Mesothelial cell of epicardium (in vitro differentiated cells): ENCODE measurements at places on chromosomes 12 and 14.

- no peaks in the 10 kb centered on the region for H3K36me3 ChIP-seq
- no peak overlapping the region for H3K27ac ChIP-seq
- no peak for DNase-seq
- H3K4me1 ChIP-seq: peaks cover 43% of the 10 kb centered on the region
- no peak overlapping the region for H3K4me3 ChIP-seq
- H3K27me3 ChIP-seq: peaks cover 40% of the 10 kb centered on the region
These were observed 2.4 kb upstream of the CISTR start for GRCh38 chr12:53754188-53754585.

DNA sequence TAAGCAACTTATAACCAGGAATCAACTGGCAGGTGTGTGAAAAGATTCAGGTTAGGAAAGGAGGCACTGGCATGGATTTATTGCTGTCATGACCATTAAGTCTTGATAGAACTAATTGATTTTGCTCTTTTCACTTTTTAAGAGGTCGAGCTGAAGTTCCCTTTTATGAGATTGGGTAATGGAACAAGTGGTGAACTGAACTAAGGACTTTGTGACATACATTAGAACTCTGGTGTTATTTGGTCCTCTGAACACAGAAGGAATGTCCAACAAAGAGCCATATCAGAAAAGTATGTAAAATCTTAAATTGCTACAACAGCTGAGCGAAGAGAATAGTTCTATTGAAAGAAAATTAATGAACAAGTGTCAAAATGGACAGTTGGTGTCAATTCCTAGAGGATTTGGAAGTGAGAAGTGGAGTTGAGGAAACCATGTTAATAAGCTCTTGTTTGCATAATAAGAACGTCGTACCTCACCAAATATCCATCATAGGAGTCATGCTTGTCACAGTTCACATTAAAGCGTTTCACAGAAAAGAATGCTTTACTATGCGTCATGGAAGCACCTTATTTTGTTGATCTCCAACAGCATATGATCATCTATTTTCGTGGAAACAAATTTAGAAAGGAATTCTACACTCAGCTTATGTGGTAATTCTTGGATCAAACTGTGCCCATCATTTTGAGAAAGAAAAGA lies 8.4 kb upstream of the MYF6 start:
- H3K27ac ChIP-seq: no peak overlapping the region
- peaks cover 13% of the 10 kb centered on the region for H3K4me1 ChIP-seq
- no peaks in the 10 kb centered on the region for H3K36me3 ChIP-seq
- no peak overlapping the region for H3K4me3 ChIP-seq
- DNase-seq: no peak

DNA sequence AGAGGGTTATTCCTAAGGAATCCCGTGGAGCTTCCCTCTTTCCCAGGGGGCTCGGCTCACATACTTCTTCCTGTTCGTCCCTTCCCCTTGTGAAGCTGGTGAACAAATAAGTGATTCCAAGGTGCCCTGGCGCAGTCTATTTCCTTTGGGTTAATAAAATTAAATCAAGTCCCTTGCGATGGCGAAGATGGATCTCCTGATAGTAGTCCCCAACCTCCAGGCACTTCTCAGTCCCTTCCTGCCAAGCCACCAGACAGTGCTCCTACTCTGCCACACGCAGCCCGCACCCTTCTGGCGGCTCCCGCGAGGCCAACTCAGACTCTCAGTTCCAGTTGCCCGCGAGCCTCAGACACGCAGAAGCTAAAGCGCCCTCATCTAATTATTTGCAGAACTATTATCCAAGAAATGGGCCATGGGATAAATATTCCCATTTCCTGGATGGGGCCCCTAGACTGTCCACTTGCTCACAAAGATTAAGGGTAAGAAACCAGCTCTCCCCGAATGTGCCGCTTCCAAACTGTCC lies 2.4 kb upstream of the SIX6 start:
- H3K27ac ChIP-seq: no peak overlapping the region
- no peaks in the 10 kb centered on the region for H3K36me3 ChIP-seq
- peaks cover 100% of the 10 kb centered on the region for H3K27me3 ChIP-seq
- no peak overlapping the region for H3K4me3 ChIP-seq
- peaks cover 3% of the 10 kb centered on the region for H3K4me1 ChIP-seq

DNA sequence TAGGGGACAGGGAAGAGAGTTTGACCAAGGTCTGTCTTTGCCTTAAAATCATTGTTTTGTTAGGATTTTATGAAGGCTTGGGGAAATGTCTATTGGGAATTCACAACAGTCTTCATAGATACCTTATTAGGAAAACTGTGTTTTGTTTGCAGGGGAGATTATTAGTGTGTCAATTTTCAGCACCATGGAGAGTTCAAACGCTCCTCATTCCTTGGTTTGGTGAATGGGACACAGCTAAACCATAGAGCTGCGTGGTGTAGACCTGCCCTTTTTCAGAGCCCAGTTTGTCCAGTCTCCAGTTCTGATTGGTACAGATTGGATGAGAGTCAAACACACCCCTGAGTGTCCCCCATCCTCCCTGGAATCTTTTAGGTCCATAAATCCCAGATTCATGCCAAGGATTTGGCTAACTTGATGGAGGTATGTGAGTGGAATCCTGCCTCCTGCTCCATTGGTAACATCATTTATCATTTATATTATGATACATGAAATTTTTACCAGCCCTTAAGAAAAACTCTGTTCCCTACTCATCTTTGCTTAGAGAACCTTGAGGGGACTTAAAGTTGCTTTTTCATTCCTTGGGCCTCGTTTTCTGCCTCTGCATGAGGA lies 12.0 kb downstream of the NGDN start:
- H3K4me1 ChIP-seq: peaks cover 18% of the 10 kb centered on the region
- no peaks in the 10 kb centered on the region for H3K27me3 ChIP-seq
- H3K27ac ChIP-seq: no peak overlapping the region
- H3K36me3 ChIP-seq: peaks cover 10% of the 10 kb centered on the region

GRCh38 chr14:68679746-68680467 lies 113.0 kb downstream of the ZFP36L1 start:
- DNase-seq: no peak
- H3K4me3 ChIP-seq: no peak overlapping the region
- H3K4me1 ChIP-seq: peaks cover 80% of the 10 kb centered on the region
- no peaks in the 10 kb centered on the region for H3K27me3 ChIP-seq
- H3K27ac ChIP-seq: peak overlapping the region; percentile 58
- peaks cover 2% of the 10 kb centered on the region for H3K36me3 ChIP-seq

- peaks cover 19% of the 10 kb centered on the region for H3K4me1 ChIP-seq
- DNase-seq: no peak
- H3K27me3 ChIP-seq: no peaks in the 10 kb centered on the region
- H3K4me3 ChIP-seq: no peak overlapping the region
- H3K36me3 ChIP-seq: no peaks in the 10 kb centered on the region
These were observed 20.6 kb upstream of the YARS2 start for GRCh38 chr12:32776258-32776657.

DNA sequence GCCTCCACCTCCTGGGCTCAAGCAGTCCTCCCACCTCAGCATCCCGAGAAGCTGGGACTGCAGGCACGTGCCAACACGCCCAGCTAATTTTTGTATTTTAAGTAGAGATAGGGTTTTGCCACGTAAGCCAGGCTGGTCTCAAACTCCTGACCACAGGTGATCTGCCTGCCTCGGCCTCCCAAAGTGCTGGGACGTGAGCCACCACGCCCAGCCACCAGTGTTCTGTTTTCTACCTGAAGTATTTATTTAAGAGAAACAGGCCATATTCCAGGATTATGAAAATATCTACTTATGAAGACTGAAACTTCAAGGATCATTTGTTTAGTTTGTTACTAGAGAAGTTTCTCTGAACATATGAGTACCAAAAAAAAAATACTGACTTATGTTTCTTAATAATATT lies 10.3 kb downstream of the GTF2H3 start:
- no peak overlapping the region for H3K27ac ChIP-seq
- H3K4me1 ChIP-seq: no peaks in the 10 kb centered on the region
- DNase-seq: no peak
- no peak overlapping the region for H3K4me3 ChIP-seq
- H3K27me3 ChIP-seq: no peaks in the 10 kb centered on the region

DNA sequence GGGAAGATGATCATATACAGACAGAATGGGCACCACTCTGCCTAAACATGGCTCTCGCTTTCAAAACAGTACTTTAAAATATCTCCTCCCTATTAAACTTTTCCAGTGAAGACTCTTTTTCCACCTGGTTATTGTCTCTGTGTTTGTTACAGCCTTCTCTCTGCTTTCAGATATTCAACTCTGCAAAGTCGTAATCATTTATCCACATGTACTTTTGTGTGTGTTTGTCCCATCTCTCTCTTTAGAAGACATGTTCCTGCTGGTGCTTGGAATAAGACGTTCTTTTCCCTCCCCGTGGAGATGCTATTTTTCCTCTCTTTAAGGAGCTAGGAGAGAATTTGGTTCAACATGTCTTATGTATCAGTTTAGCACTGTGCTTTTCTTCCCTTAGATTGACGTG lies 45.1 kb downstream of the ETV6 start:
- H3K27me3 ChIP-seq: no peaks in the 10 kb centered on the region
- peaks cover 5% of the 10 kb centered on the region for H3K36me3 ChIP-seq
- DNase-seq: no peak
- H3K4me1 ChIP-seq: peaks cover 8% of the 10 kb centered on the region
- H3K27ac ChIP-seq: no peak overlapping the region

DNA sequence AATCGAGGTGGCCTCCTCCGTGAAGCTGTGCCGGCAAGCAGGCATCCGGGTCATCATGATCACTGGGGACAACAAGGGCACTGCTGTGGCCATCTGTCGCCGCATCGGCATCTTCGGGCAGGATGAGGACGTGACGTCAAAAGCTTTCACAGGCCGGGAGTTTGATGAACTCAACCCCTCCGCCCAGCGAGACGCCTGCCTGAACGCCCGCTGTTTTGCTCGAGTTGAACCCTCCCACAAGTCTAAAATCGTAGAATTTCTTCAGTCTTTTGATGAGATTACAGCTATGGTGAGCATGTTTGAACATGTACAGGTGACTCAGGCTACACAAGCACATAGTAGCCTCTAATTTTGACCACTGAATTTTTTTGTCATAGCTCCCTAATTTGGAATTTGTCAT lies 59.7 kb downstream of the ATP2A2 start:
- H3K4me3 ChIP-seq: no peak overlapping the region
- no peak for DNase-seq
- peaks cover 64% of the 10 kb centered on the region for H3K36me3 ChIP-seq
- peaks cover 3% of the 10 kb centered on the region for H3K4me1 ChIP-seq

GRCh38 chr14:102774391-102775153 lies 2.7 kb upstream of the TRAF3 start:
- peak overlapping the region; percentile 43 for H3K4me3 ChIP-seq
- peaks cover 25% of the 10 kb centered on the region for H3K4me1 ChIP-seq
- no peaks in the 10 kb centered on the region for H3K36me3 ChIP-seq
- DNase-seq: no peak
